Glutamatergic neuron (in vitro differentiated cells): ENCODE measurements at places on chromosomes 3 and 15. TPM values are rescaled to one million over a fixed set of nuclear protein-coding genes. Genes with fewer than 3 reads are reported as not detected.

Gene ZNF502
- 0.32 TPM for total RNA-seq

Gene SLC12A1
- total RNA-seq = not detected

Gene HYAL3
- total RNA-seq = 6.9 TPM

DNA sequence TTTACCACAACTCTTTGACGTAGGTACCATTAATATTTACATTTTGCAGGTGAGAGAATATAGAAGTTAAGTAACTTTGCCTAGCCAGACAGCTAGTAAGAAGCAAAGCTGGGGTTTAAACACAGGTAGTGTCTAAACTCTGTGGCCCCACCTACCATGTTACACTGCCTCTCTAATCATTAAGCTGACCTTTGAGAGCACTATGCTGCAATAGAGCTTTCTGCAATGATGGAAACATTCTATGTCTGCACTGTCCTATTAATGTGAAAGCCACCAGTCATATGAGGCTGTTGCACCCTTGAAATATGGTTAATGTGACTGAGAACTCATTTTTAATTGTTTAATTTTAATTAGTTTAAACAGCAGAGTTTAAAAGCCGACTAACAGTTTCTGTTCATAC is 6.3 kb upstream of the RARB start:
- no peak overlapping the region for H3K27ac ChIP-seq
- no peak for DNase-seq
- peaks cover 2% of the 10 kb centered on the region for H3K4me1 ChIP-seq
- H3K27me3 ChIP-seq = peaks cover 3% of the 10 kb centered on the region
- H3K4me3 ChIP-seq = no peak overlapping the region

DNA sequence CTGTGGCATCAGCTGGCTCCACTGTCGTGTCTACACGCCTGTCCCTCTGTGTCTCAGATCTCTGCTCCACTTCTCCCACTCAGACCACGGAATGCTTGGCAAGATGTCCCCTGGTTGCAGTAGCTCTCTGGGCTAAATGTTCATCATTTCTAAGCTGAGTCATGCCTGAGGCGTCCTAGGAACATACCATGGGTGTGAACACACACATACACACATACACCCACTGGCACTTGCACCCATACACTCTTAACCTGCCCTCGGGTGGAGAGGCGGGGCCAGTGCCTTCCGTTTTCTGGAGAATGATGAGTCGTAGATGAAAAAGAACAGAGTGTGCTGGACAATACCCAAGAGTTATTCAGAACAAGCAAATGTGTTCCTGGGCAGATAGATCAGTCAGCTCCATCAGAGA is 72.4 kb downstream of the SENP2 start:
- no peak for DNase-seq
- no peak overlapping the region for H3K27ac ChIP-seq
- peaks cover 2% of the 10 kb centered on the region for H3K4me1 ChIP-seq
- H3K4me3 ChIP-seq = no peak overlapping the region

GRCh38 chr3:49316696-49317457 is 23.0 kb downstream of the USP4 start:
- H3K4me3 ChIP-seq = no peak overlapping the region
- H3K27me3 ChIP-seq = no peaks in the 10 kb centered on the region
- H3K27ac ChIP-seq = no peak overlapping the region
- no peaks in the 10 kb centered on the region for H3K36me3 ChIP-seq
- H3K4me1 ChIP-seq = no peaks in the 10 kb centered on the region
- no peak for DNase-seq

DNA sequence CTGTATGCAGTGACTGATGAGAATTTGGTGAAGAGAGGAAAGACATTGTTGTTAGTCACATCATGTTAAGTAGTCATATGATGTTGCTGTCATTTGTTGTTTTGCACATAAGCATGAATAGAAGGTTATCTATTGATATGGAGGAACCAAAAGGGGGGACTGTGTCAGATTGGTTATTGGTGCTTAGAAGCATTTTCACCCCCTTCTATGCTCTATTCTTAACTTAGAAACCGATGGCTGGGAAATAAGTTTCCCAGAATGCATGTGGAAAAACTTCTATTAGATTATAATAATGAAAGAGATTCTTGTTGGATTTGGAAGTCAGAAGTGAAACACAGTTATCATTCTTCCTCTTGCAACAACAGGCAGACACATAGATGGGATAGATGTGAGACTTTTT is 33.2 kb upstream of the CADM2 start:
- no peaks in the 10 kb centered on the region for H3K4me1 ChIP-seq
- no peak overlapping the region for H3K4me3 ChIP-seq
- H3K27me3 ChIP-seq = no peaks in the 10 kb centered on the region
- DNase-seq = no peak
- H3K36me3 ChIP-seq = no peaks in the 10 kb centered on the region
- H3K27ac ChIP-seq = no peak overlapping the region

DNA sequence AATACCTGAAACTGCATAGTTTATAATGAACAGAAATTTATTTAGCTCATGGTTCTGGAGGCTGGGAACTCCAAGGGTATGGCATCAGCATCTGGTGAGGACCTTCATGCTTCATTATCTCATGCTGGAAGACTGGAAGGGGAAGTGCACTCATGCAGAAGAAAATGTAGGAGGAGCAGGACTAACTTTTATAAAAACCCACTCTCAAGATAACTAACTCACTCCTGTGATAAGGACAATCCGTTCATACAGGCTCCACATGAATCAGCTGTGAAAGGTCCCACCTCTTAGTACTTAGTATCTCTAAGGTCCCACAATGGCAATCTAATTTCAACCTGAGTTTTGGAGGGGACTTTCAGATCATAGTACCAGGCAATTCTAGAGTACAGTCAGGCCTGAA is 33.6 kb upstream of the APH1B start:
- no peak overlapping the region for H3K27ac ChIP-seq
- H3K27me3 ChIP-seq = no peaks in the 10 kb centered on the region
- H3K4me1 ChIP-seq = peaks cover 5% of the 10 kb centered on the region
- no peak overlapping the region for H3K4me3 ChIP-seq
- no peak for DNase-seq
